ENCODE measurements at places on chromosomes 4 and X.
A peak's percentile ranks its signal among the peaks of the same experiment; 100 is the strongest.

- DNase-seq, result no peak
These were observed 107.0 kb downstream of the OR13H1 start for GRCh38 chrX:131650637-131651410.

GRCh38 chr4:123996718-123997510 lies 600.3 kb downstream of the SPRY1 start:
- no peak for DNase-seq

DNA sequence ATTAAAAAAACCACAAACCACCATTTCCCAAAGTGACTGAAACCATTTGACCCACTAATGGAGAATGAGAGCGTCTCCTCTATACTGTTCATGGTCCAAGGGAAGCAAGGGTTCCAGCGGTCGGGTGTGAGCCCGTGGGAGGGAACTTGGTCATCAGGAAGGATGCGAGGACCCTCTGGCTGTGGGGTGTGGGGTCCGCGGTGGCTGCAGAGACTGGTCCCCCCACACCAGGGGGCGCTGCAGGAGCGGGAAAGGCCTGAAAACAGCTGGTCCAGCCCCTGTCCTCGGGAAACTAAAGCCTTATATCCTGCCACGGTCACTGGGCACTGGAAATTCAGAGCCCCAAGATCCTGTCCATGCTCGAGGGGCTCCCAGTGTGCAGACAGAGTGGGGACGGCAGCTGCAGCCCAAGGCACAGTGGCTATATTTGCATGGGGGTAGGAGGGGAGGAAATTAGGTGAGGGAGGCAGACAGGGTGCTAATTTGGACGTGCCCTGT lies 4.3 kb downstream of the BLOC1S4 start:
- DNase-seq, result peak; percentile 11

DNA sequence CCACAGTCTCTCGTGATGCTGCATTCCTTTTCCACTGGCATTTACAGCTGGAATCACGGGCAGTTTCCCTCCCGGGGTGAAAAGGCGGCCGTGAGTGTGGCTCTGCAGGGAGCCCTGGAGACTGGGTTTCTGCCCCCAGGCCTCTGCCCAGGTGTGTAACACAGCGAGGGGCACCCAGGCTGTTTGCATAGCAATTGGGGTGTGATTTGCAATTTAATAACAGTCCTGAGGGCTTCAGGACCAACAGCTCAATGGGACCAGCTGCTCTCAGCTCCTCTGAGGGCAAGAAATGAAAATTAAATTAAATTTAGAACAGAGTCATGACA lies 99.0 kb upstream of the SHOX start:
- no peak for DNase-seq

- no peak for DNase-seq
These were observed 119.8 kb downstream of the GUCY2F start for GRCh38 chrX:109362101-109362500.
